ENCODE measurements at places on chromosomes 5 and 9.

DNA sequence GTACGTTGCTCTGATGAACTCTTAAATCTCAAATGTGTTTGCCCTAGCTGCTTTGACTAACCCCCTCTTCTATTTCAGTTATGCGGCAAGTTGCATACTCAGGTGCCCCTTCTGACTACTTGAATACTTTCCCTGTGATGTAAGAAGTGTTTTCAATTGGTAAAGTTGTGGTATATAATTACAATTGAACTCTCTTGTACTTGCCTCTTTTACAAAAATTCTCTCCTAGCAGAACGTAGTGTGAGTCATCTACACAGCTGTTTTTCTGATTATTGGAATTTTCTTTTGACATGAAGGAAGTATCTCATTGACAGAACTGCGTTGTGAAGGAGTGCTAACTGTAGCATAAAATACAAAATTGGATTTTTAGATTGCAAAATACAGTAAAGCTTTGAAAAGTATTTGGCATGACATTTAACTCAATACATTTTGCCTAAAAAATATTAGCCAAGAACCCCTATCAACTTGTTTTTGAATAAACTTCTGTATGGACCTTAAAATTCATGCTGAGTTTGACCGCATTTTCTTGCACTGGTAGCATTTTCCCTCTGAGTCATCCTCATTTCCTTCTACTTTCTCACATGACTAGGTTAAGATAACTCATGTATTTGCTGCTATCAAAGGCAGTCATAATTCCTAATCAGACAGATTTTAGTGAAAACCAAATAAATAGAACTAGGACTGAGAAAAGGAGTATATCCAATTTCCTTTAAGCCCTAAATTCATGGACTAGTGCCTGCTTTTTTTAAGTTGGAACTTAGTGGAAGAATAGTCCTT lies 6.3 kb downstream of the CRHBP start:
- DNase-seq = peak; percentile 79

DNA sequence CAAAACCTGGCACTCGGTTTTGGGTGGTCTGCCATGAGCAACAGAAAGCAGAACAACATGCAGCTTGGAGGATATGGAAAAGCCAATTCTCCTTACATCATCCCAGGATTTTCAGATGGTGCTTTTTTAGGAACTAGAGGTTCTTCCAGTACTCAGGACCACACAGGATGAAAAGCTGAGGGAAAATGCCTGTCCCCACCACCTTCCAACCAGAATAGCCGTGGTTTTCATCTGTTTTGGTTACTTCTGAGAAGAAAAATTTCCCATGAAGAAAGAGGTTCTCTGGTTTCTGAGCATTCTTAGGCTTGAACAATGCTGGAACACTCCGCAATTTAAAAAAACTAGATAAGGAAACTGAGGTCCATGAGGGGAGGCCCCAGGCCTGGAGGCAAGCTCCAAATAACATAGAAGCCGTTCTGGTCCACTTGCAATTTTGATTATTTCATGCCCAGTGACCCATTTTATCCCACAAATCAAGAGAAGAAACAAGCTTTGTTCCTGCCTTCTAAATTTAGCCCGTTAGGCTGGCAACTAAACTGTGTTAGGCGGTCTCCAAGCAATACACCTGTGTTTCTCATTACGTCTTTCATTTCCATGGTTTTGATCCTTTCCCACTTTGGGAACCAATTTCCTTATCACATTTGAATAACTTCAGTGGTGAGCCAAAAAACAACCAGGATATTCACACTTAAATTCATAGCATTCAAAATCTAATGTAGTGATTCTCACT lies 79.2 kb upstream of the SPIN1 start:
- DNase-seq = no peak

- DNase-seq = no peak
These were observed 32.1 kb downstream of the IRX2 start for GRCh38 chr5:2719332-2719731.

DNA sequence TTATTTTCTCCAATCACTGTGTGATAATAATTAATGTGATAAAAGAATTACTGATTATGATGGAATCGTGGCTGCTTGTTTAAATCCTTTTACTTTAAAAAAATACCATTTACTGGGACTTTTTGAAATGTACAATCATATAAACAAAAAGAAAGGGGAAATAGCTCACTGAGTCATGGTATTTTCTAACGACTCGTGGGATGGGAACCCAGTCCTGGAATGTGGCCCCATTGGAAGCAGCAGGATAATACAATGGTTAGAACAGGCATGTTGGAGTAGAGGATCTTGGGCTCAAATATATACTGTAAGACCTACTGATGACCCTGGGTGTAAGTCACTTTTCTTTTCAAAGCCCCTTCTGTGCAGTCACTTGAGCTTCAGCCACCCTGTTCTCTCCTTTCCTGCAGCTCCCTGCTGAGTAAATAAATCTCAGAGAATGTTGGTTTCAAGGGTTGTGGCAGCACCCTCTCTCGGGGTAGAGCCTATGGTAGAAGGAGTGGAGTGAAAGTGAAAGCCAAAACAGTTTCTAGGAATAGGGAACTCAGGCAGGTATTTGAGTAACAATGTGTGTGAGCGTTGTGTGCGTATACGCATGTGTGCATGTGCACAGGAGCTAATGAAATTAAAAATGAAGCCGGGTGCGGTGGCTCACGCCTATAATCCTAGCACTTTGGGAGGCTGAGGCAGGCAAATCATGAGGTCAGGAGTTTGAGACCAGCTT lies 40.8 kb upstream of the LARP1 start:
- peak; percentile 27 for DNase-seq

GRCh38 chr9:87556821-87557220 lies 59.2 kb downstream of the DAPK1 start:
- DNase-seq = no peak

- DNase-seq = no peak
These were observed 248.6 kb downstream of the RFX3 start for GRCh38 chr9:3277200-3277599.

- peak; percentile 35 for DNase-seq
These were observed 1018.4 kb upstream of the ARRDC3 start for GRCh38 chr5:92401492-92401891.

GRCh38 chr5:171633776-171634470 lies 151.7 kb upstream of the SMIM23 start:
- DNase-seq = no peak

DNA sequence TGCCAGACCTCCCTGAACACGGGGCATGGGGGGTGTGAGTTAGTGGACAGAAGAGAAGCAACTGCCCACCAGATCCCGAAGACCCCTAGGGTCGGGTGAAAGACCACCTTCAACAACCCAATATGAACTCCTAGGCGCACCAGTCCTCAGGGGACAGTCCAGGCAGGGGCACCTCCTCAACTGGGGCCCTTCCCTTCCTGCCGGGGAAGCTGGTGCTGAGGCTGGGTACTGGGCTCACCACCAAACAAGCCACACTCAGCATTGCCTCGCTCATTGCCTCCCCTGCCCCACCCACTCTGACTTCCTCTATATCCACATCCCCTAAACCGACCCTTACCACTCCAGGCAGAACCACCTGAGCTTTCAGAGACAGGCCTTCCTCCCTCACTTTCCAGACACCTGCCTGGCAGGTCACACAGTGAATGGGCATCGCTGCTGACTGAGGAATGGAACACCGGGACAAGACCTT lies 42.5 kb downstream of the SEMA4D start:
- DNase-seq = no peak

- no peak for DNase-seq
These were observed 96.9 kb downstream of the DENND1A start for GRCh38 chr9:123832858-123833650.

DNA sequence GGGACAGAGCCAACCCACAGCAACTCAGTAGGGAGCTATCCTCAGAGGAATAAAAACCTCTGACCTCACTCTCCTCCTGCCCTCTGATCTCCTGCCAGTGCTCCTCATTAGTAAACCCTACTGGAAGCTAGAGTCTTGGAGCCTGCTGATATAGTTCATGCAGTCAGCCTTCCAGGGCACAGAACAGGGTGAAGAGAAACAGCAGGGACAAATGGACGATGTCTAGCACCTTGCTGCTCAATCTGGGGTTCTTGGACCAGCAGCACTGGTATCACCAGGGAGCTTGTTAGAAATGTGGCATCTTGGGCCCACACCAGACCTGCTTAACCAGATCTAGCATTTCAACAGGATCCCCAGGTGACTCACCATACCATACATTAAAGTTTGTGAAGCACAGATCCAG lies 5.5 kb upstream of the GALNT12 start:
- no peak for DNase-seq

DNA sequence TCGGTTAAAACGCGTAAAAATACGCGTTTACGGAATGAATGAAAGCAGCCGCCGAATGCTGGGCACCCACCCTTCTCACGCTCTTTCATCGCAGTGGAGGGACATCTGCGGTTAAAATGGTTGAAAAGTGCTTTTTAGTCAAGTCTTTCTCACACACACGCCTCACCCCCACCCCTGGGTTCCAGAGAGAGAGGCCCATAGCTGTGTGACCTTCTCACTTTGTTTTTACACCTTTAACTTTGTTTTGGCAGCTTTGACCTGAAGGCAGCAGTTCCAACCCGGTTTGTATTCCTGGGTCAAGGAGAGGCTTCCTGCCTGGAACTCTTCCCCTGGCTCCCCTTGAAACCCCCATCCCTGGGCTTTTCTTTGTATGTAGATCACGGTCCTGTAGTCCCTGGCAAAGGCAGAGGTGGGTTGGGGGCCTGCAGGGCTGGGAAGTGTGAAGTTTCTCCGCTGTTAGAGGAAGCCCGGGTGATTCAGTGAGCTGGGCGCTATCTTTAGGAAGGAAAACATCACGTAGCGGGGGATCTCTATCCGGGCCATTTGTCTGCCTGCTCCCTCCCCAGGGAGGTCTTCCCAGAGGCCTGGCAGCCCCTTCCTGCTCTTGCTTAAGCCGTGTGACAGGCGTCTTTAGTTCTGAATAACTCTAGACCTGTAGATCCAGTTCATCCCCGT lies 29.6 kb downstream of the SPRY4 start:
- no peak for DNase-seq

DNA sequence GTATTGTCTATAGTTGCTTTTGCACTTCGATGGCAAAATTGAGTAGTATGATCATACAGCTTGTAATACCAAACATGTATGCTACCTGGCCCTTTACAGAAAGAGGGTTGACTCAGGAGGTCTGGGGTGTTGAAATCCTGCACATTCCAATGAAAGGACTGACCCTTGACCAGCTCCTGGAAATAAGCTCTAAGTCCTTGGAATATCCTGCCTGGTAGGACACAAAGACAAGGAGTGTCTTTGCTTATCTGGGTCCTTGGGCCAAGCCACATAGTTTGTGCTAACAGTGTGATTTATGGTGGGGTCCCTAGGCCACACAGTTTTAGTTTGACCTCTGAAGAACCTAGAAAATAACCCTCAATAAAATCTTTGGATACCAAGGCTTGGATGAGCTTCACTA lies 89.3 kb upstream of the FTMT start:
- DNase-seq = no peak

GRCh38 chr9:107914151-107914550 lies 424.6 kb upstream of the KLF4 start:
- no peak for DNase-seq

DNA sequence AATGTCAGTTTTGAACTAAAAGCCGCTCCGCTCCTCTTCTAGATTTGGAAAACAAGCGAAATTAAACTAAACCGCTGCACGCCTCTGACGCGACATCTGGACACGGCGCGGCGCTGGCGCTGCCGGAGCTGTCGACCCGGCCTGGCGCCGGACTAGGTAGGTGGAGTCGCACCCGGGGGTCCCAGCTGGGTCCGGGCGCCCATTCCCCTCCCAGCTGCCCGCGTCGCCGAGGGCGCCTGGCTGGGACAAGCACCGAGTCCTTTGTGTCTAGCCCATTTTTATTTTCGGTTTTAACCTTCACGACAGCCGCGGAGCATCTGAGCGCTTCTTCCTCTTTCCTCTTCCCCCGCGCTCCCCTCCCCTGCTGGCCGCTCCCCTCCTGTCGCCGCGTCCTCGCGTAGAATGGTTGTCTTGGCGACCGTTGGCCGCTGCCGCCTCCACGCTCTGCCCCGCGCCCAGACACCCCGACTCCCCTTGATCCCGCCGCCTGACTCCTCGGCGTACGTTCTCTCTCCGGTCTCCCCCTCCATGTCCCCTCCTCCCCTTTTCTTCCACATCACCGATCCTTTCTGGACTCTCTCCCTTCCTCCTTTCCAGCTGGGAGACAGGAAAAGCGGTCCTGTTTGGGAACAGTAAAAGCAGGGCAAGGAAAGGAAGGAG lies 545 bp downstream of the CDKN2B-AS1 start:
- DNase-seq = no peak

DNA sequence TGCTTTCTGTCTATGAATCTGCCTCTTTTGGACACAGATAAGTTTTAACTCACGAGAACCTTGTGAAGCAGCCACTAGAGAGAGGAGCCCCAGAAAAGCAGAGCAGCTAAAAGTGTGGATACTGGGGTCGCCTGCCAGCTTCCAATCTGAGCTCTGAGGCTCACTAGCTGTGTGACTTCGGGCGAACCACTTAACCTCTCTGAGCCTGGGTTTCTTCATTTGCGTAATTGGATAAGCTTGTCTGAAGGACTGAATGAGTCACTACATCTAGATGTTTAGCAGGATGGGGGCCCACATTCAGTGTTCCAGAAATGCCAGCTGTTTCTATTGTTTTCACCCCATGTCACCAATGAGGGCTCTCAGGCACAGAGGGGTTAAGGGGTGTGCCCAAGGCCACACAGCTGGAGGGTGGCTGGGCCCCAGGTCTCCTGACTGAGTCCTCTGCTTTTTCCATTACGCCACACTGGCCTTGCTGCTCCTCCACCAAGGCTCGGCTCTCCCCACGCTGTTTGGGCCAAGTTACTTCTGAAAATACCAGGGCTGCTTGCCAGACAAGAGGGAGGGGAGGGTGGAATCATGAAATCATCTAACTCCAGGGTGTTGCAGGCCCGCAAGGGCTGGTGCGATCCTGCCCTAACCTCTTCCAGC lies 36.2 kb downstream of the SH3PXD2B start:
- DNase-seq = peak; percentile 87

DNA sequence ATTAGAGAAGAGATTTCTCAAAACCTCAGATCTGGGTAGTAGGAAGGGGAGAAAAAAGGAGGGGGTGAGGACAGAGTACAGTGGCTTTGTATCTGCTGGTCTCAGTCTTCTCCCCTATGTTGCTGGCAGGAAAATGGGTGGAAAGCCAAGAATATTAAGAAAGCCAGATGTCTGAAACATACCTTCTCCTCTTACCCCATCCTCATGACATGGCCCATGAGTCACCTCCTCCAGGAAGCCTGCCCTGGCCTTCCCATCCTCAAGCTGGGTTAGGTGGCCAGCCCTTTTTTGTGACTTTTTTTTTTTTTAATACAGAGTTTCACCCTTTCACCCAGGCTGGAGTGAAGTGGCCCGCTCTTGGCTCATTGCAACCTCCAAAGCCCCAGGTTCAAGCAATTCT lies 61.8 kb downstream of the ABCA1 start:
- DNase-seq = no peak
